ENCODE measurements at places on chromosomes 1 and 21.

GRCh38 chr1:210949489-210949888 lies 184.5 kb downstream of the KCNH1 start:
- no peak for DNase-seq

DNA sequence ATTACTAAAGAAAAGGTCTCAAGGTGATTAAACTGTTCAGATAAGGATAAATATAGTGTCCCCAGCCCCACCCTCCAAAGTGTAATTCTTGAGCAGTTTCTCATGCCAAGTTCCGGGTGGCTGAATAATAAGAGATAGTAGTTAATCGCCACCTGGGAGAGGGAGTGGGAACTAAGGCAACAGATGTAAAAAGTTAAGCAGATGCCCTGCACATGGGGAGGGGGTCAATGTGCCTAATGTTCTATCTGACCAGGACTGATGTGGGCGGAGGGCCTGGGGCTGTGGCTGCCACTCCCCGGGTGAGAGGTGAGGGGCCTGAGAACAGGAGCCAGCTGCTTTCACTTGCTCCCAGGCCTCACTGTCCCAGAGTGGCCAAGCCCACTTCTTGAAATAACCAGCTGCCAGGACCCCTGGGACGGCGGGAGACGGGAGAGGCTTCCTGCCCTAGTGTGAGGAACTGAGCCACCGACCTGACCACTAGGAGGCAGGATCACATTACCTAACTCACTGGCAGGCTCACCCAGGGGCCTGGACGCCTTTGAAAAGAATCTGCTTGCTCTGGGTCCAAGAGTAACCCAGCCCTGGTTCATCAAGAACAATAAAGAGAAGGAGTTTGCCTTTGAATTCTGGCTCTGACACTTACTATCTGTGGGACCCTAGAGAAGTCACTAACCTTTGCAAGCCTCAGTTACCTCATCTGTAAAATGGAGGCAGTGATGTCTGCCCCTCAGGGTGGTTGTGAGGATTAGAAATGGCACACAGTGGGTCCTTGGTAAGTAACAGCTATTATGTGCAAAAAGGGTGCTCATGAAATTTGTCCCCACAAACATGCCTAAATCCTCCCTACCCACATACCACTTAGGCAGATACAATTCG lies 179.2 kb downstream of the ATG4C start:
- peak; percentile 87 for DNase-seq

- no peak for DNase-seq
Observed at GRCh38 chr1:36944883-36945282, 89.4 kb downstream of the GRIK3 start.

- DNase-seq, result peak; percentile 67
Observed at GRCh38 chr1:118334506-118334905, 149.5 kb upstream of the SPAG17 start.

DNA sequence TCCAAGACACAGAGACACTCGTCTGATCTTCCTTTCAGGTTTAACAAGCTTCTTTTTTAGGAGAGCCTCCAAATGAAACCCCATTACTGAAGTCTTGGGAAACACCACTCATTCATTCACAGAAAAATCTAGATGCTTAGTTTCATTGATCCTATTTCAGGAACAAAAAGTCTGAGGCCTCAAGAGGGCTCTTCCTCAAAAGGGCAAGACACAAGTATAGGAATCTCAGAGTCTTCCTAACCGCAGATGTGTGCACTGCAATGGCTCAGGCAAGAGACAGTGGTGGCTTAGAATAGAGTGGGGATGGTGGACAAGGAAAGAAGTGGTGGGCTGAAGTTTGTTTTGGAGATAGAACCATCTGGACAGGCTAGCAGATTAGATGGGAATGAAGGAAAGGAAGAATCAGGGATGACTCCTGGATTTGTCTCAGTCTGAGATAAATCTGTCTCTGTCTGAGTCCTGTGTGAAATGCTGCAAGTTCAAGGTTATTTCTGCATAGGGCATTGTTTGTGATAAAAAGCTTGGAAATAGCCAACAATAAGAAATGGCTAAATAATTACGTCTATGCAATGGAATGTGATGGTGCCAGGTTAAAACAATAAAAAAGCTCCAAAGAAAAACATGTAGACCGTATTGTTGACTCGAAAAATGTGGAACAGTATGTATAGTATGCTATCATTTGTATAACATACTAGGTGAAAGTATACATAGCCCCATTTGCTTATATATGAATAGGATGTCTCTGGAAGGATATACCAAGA lies 8.9 kb upstream of the CTSE start:
- DNase-seq, result no peak

DNA sequence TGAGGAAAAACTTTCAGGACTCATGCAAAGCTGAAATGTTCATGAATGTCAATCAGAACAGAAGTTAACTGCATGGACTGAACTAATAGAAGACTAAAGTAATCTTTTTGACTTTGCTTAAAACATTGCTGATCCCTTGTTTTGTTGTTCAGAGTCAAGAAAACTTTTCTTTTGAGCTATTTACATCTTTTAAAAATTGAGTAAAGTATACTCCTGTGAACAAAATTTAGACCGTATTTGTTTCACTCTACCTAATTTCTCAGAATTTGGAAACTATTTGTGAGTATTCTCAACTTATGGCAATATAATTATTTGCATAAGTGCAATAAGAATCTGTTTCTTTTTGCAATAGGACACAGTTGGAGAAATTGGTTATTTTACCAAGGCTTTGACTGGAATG lies 41.1 kb downstream of the INPP5B start:
- no peak for DNase-seq

DNA sequence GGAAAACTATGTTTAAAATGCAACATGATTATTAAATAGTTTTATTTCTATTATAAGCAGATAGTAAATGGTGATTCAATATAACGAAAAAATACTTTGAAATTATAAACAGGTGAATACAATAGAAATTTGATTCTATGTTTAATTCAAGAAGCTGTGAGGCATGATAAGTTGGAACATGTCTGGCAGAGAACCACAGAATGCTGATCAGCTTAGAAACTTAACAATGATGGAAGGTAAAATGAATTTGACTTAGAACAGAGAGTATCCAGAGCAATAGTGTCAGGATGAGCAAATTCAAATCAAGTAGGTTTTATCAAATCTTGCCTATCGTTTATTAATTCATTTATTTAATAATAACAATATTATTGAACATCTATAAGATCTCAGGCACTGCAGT lies 83.4 kb upstream of the ADGRL4 start:
- DNase-seq, result no peak

DNA sequence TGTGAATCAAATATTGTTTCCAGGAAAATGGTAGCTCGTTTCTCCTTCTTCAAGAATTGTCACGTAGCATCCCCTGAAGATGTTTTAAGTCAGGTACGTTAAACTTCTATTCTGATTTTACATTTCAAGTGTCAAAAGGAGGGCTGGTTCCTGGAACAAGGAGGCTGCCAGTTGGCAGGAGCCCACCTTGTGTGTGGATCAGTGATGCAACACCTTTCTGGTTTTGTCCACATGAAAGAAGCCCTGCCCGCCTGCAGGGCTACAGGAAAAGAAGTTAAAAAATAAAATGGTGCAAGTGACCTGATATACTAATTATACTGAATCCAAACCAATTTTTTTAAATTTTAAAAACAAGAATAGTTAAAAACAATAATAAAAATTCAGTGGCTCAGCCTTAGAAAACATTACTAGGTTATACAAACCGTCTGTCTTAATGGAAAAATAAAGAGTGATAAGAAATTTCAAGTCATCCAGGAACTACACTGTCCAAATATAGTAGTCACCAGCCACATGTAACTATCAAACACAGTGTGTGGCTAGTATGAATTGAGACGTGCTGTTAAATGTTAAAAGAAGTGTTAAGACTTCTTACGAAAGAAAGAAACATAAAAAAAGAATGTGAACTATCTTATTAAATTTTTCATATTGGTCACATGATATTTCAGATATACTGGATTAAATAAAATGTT lies 123.1 kb downstream of the APP start:
- no peak for DNase-seq

DNA sequence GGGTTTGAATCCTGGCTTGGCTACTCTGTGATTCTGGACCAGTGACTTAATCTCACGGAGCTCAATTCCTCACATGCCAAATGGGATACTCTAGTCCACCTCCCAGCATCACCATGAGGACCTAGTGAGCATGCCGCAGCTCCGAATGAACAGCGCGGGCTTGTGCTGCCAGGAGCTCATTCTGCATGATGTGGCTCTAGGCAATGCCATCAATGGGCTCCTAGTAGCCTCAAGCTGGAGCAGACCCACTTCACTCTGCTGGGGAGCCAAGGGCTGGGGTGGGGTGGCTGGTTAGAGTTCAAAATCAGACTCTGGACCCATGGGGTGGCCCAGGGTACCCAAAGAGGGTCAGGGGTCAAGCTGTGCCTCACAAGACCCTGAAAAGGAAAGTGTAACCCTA lies 41.5 kb downstream of the CDK18 start:
- no peak for DNase-seq

GRCh38 chr1:88612773-88613172 lies 71.3 kb upstream of the PKN2 start:
- DNase-seq, result peak; percentile 12

- DNase-seq, result no peak
Observed at GRCh38 chr21:16388291-16388690, 658.5 kb downstream of the USP25 start.

Data from tongue (tissue), 3 donors.